ENCODE measurements at places on chromosomes 3 and 15.

DNA sequence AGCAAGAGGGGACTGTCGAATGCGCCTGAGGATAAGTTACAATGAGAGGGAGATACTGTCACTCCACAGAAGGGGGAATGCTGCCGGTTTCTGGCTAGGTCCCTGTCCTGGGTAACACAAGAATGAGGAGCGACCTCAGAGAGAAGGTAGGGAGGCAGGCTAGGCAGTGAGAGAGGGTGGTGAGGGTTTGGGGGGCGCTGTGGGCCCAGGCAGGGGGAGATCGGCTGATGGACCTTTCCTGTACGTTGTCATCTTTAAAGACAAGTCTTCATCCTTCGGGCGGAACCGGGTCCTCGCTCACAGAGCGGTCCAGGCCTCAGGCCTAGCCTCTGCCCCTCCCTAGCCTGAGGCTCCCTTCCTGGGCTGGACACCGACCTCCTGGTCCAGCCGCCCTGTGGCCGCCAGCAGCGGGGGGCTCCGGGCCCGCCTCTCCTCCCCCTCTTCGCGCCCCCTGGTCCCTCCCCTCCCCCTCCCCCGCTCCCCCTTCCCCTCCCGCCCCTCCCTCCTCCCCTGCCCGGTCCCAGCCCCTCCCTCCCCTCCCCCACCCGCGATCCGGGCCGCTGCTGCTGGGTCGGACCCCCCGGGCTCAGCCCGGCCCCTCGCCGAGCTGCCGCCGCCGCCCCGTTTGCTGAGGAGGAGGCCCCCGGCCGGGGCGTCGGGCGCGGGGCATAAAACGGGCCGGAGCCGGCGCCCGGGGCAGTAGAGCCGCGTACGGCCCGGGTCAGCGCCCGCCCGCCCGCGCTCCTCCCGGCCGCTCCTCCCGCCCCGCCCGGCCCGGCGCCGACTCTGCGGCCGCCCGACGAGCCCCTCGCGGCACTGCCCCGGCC is at the start of gene CHRD:
CHRD (plus strand) TSS at position 697 of the 827 bp plus-strand sequence. CDS start 265 bp downstream, outside the sequence.
- DNase-seq, result no peak

DNA sequence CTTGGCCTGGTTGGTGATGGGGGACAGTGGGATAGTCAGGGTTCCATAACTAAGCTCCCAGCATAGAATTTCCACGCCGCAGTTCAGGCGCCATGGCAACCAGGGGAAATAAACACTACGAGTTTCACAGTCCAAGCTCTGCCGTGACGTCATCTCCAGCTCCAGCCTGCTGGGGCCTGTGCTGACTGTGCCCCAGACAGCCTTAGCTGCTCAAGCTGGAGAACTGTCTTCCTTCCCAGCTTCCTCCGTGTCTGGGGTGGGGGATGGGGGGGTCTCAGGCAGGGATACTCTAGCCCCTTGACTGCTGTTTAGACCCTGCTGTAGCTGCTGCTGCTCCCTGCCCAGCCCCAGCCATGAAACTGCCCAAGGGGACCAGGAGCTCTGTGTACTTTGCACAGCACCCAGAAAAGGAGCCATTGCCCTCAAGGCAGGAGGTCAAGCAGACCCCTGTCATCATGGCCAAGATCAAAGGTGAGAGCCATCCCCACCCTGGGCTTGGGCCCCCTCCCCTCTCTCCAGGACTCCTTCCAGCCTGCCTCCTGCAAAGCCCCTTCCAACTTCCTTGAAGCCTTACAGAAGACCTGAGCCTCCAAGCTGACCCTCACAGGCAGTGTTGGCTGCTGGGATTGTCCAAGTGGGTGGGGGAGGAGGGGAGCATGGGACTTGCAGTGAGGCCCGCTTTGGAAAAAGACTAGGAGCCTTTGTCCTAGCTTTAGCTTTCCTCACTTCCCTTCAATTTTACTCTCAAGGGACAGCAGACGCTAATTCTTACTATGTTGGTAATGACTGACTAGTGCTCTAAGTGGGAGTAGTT is 11.4 kb upstream of the CSPG4 start:
- peak; percentile 16 for DNase-seq

- DNase-seq, result no peak
Observed at GRCh38 chr3:129620828-129621559, 14.5 kb upstream of the PLXND1 start.

- DNase-seq, result peak; percentile 69
Observed at GRCh38 chr3:88031642-88032077, 27.1 kb downstream of the CGGBP1 start.

- no peak for DNase-seq
Observed at GRCh38 chr3:16012086-16012485, 162.4 kb upstream of the GALNT15 start.

GRCh38 chr3:190059242-190059590 is 61.5 kb downstream of the P3H2 start:
- DNase-seq, result no peak

- no peak for DNase-seq
Observed at GRCh38 chr3:159763602-159764489, 224.8 kb upstream of the IL12A start.

DNA sequence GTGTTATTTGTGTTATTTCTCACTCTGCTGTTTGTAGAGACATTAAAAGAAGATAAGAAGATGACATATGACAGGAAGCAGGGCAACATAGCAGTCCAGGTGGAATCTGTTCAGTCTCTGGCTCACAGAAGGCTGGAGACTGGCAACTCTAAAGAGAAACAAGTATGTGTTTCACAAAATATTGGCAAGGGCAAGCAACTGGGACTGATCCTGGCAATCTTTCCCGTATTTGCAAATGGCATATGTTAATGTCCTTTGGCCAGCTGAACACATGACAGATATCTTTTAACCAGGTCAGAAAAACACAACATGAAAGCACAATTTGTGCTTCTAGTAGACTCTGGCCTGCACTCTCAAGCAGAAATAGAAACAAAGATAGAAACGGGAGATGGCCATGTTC is 1354.1 kb upstream of the EPHA6 start:
- no peak for DNase-seq

GRCh38 chr3:194607592-194608389 is 25.4 kb downstream of the TMEM44 start:
- DNase-seq, result no peak

GRCh38 chr15:37764733-37765191 is 169.7 kb upstream of the TMCO5A start:
- DNase-seq, result peak; percentile 28

DNA sequence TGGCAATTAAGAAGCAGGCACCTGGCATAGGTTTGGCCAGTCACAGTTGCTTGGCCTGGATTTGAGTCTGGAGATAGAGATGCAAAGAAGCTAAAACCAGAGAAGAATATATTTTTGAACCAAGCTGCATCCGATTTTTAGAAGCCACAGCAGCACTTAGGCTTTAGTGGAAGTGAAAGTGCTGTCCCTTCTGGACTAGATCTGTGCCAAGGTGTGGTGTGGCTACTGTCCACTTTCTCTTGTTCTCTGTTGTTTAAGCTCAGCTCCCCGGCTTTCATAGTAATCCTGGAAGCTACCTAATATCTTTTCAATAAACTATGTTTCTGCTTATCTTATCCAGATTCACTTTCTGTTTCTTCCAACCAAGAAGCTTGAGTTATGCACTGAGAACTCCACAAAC is 183.4 kb upstream of the THRB start:
- DNase-seq, result no peak

DNA sequence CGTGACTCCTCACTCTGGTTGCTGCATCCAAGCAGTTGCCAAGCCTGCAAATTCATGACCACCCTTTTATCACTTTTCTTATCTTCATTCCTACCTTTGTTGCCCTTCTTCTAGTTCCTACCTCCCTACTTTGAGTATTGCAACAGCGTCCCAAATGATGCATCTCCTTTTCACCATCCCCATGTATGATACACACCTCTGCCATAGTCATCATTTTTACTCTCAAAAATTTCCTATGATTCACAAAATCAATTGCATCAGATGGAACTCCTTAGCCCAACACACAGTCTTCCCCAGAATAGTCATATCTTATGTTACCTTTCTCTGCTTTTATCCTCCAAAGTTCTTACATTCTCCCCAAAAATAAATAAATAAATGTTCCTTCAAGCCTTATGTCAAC is 262.6 kb downstream of the TBL1XR1 start:
- no peak for DNase-seq

- DNase-seq, result no peak
Observed at GRCh38 chr3:49912881-49913281, 9.2 kb upstream of the MST1R start.
